Epithelial cell of proximal tubule (primary cell): ENCODE measurements at places on chromosomes 16 and 17.

DNA sequence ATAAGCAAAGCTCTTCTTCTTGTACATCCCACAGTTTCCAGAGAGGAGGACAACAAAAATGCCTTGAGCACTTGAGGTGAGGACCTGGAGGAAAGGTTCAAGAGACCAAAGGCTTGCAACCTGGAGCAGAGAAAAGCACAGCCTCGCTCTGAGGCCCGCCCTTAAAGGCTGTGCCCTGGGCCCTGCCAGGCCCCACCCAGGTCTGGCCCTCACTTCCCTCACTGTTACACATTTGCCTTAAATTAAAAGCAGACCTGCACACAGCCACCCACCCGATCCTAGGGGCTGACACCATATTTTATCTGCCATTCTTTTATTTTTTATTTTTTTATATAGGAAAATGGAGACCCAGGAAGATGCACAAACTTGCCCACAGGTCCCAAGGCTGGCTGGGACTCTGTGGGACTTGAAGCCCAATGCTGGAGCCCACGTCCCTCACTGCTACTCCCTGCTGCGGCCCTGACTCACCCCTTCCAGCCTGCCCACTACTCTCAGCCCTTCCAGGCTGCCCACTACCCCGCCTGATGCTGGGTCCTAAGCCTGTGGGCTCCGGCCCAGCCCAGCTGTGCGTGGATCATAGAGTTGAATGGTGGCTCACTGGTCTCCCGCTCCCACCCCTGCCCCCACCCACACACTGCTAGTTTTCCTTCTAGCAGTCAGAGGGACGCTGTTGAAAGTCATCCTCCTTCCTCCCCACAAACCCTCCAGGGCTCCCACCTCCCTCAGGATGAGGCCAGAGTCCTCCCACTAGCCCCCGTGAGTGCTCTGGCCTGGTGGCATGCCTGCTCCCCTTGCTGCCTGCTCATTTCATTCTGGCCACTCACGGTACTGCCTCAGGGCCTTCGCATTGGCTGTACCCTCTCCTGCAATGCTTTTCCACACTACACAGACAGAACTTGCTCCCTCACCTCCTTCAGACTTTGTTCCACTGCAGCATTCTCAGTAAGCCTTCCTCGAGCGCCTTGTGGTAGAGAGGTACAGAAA, 77.6 kb upstream of the MED9 start:
- no peak for DNase-seq

GRCh38 chr17:7843257-7843535, 9.2 kb downstream of the KDM6B start:
- no peak for DNase-seq

GRCh38 chr17:82018152-82018988, 4.3 kb downstream of the CENPX start:
- no peak for DNase-seq

GRCh38 chr17:13508896-13509295, 92.8 kb downstream of the HS3ST3A1 start:
- DNase-seq, result no peak
